Neural progenitor cell (in vitro differentiated cells): ENCODE measurements at places on chromosomes 5 and 9. TPM values are rescaled to one million over a fixed set of nuclear protein-coding genes. Genes with fewer than 3 reads are reported as not detected.
A peak's percentile ranks its signal among the peaks of the same experiment; 100 is the strongest.

Gene KCNIP1
- 2.4 and 2.8 TPM in 2 replicates for total RNA-seq

Gene SPAG8
- 1.3 and 1.6 TPM in 2 replicates for total RNA-seq

Gene C9orf50
- total RNA-seq: not detected in 2 replicates

DNA sequence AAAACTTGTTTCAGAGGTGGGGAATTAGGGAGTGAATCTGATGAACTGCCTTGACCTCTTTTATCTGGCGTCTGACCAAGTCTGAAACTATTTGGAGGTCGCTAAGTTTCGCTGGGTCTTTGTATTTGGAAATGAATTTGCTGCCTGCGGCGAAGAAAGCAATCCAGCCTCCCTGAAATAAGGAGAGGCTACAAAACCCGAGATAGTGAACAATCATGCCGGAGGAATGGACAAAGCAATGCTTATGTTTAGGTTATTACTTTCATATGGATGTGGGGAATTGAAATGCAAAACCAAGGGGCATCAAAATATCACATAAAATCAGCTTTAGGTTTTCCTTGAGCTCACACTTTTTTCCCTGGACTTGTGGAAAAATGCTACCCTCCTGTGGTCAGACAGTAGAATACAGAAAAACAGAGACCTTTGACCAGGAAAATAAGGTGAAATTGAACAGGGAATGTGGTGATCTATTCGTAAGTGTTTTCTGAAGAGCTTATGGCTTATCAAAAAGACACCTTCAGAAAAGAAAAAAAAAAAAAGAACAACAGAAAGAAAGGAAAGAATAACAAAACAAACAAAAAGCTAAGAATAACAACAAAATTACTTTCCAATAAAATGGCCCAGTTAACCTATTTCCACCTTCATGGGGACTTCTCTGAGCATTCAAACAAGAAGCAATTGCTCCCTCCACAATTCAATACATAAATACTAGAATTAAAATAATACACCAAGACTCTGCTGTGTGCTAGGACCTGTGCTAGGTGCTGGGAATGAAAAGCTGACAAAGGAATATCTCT is 68.6 kb upstream of the DPYSL3 start:
- H3K36me3 ChIP-seq: no peaks in the 10 kb centered on the region
- H3K27me3 ChIP-seq: no peaks in the 10 kb centered on the region
- peak overlapping the region; percentile 13 for H3K27ac ChIP-seq
- peak; percentile 68 for DNase-seq
- peaks cover 32% of the 10 kb centered on the region for H3K4me1 ChIP-seq

- no peaks in the 10 kb centered on the region for H3K27me3 ChIP-seq
- H3K4me3 ChIP-seq: no peak overlapping the region
- no peaks in the 10 kb centered on the region for H3K4me1 ChIP-seq
- DNase-seq: no peak
- no peaks in the 10 kb centered on the region for H3K36me3 ChIP-seq
Measured at GRCh38 chr5:148750614-148751013, 75.8 kb upstream of the ADRB2 start.

DNA sequence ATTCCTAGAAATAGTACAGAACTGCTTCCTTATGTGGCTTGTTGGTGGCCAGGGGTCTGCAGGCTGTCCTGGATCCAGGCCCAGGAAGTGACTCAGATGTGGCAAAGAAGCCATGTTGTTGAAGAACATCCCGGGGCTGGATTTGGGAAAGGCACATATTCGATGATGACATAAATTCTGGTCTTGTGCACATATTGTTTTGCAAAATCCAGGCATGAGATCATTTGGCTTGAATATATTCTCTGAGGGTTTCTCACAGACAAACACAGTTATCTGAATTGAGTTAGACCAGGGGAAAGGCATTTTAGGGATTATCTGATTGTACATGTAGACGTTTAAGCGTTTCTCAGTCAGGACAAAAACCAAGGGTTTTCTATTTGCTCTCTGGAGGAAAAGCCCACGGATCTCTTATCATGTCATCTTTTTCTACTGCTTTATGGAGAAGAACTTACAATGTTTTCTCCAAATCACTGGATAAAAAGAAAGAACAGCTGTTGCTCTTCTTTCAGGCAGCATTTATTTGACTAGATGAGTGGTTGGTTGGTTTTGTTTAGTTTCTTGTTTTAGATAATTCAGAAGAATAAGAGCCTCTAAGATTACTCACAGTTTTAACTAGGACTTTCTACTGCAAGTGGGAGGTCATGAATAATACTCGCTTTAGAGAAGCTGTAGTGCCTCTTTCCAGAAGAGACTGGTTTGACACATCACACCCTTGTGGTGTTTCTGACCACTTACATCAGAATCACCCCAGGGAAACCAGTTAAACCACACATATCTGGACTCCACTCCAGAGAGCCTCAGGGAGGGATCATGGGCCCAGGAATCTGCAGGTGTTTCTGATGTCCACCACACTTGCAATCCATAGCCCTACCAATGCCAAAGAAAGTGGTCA is 29.5 kb upstream of the LHFPL2 start:
- H3K36me3 ChIP-seq: no peaks in the 10 kb centered on the region
- no peak for DNase-seq
- no peak overlapping the region for H3K27ac ChIP-seq
- H3K27me3 ChIP-seq: no peaks in the 10 kb centered on the region
- no peak overlapping the region for H3K4me3 ChIP-seq
- no peaks in the 10 kb centered on the region for H3K4me1 ChIP-seq

- H3K27me3 ChIP-seq: no peaks in the 10 kb centered on the region
- no peak overlapping the region for H3K27ac ChIP-seq
- DNase-seq: no peak
Measured at GRCh38 chr5:34487159-34487879, 168.8 kb upstream of the RAI14 start.

DNA sequence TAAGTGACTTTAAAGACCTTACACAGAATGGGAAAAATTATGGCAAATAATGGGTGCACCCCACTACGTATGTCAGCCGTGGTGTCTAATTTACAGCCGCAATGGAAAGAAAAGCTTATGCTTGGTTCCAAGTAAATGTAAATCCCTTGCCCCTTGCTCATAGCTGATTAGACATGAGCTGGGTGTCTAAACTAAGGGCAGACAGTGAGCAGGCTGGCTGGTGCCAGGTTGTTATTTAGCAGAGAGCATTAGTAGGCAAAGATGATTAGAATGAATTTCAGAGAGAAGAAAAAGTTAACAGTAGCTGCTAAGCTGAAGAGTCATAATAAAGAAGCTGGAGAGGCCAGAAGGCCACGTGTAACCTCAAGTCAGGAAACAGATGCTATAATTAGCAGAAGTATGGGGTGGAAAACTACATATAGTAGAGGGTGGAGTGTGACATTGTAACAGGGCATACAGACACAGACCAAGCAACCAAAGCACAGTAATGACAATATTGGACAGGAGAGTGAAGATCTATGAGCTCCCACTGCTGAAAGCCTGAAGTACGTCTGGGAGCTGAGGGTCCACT is 257.7 kb downstream of the MCTP1 start:
- no peak overlapping the region for H3K4me3 ChIP-seq
- H3K27me3 ChIP-seq: no peaks in the 10 kb centered on the region
- H3K27ac ChIP-seq: no peak overlapping the region

GRCh38 chr9:134602547-134603362 is 38.8 kb upstream of the COL5A1 start:
- no peak overlapping the region for H3K4me3 ChIP-seq
- H3K27me3 ChIP-seq: no peaks in the 10 kb centered on the region
- H3K36me3 ChIP-seq: no peaks in the 10 kb centered on the region
- no peak for DNase-seq
- no peaks in the 10 kb centered on the region for H3K4me1 ChIP-seq

GRCh38 chr5:21684992-21685391 is 1168.2 kb downstream of the CDH12 start:
- no peaks in the 10 kb centered on the region for H3K4me1 ChIP-seq
- DNase-seq: no peak
- no peaks in the 10 kb centered on the region for H3K27me3 ChIP-seq
- no peak overlapping the region for H3K4me3 ChIP-seq
- H3K27ac ChIP-seq: no peak overlapping the region

- no peaks in the 10 kb centered on the region for H3K27me3 ChIP-seq
- DNase-seq: no peak
- no peak overlapping the region for H3K27ac ChIP-seq
- no peaks in the 10 kb centered on the region for H3K36me3 ChIP-seq
- no peak overlapping the region for H3K4me3 ChIP-seq
- H3K4me1 ChIP-seq: no peaks in the 10 kb centered on the region
Measured at GRCh38 chr5:111892949-111893348, 136.0 kb upstream of the NREP start.

- no peak overlapping the region for H3K4me3 ChIP-seq
- peak; percentile 31 for DNase-seq
- H3K4me1 ChIP-seq: peaks cover 39% of the 10 kb centered on the region
- no peak overlapping the region for H3K27ac ChIP-seq
Measured at GRCh38 chr5:154243736-154244135, 53.2 kb downstream of the GALNT10 start.

DNA sequence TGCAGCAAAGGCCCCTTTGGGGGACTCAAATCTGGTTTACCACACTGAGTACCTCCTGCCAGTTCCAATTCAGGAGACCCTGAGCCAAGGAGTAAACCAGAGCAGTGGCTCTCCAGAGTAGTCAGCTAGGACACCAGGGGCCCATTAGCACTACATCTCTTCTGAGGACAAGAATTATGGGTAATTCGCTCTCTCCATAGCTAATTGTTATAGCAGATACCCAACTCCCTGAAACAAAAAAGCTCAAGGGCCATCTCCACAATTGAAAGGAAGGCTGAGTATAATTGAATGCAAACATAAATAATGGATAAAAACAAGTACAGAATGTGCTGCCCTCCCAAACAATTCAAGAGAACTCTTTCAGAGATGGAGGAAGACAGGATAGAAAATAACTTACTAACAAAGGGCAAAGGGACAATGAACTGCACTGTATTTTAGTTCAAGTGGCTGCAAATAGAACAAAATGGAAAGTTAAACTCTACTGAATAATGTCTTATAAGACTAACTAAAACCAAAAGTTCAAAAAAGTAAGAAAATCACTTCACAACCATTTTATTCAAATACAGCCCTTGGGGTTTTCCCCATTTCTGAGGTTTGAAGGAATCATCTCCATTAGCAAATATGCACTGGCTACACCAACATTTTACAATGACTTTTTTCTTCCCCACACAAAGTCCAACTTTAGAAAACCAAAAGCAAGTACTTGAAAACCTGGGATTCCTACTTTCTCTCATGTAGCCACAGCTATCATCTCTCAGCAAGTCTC is 118.8 kb downstream of the SIL1 start:
- no peaks in the 10 kb centered on the region for H3K27me3 ChIP-seq
- DNase-seq: no peak
- H3K27ac ChIP-seq: no peak overlapping the region
- no peak overlapping the region for H3K4me3 ChIP-seq
- no peaks in the 10 kb centered on the region for H3K36me3 ChIP-seq
- H3K4me1 ChIP-seq: peaks cover 17% of the 10 kb centered on the region

GRCh38 chr9:131500939-131501541 is 1.7 kb upstream of the POMT1 start:
- no peak overlapping the region for H3K4me3 ChIP-seq
- H3K4me1 ChIP-seq: peaks cover 4% of the 10 kb centered on the region
- H3K36me3 ChIP-seq: peaks cover 7% of the 10 kb centered on the region
- DNase-seq: no peak
- peak overlapping the region; percentile 54 for H3K27ac ChIP-seq

- DNase-seq: no peak
- H3K36me3 ChIP-seq: no peaks in the 10 kb centered on the region
- no peaks in the 10 kb centered on the region for H3K27me3 ChIP-seq
- no peak overlapping the region for H3K4me3 ChIP-seq
- H3K4me1 ChIP-seq: peaks cover 5% of the 10 kb centered on the region
Measured at GRCh38 chr5:154830219-154830595, 20.2 kb downstream of the FAXDC2 start.
